ENCODE measurements at places on chromosomes 7 and 10. TPM values are rescaled to one million over a fixed set of nuclear protein-coding genes. Genes with fewer than 3 reads are reported as not detected.

- no peak for DNase-seq
Measured at GRCh38 chr10:78173360-78174015, 139.8 kb downstream of the RPS24 start.

- DNase-seq = no peak
Measured at GRCh38 chr10:126904516-126904817, 761 bp upstream of the DOCK1 start.

GRCh38 chr7:47215049-47215448 lies 366.9 kb downstream of the TNS3 start:
- no peak for DNase-seq

The CALML5 gene
- not detected for polyA plus RNA-seq

The MAP3K8 gene
- polyA plus RNA-seq = 4.3 TPM

GRCh38 chr10:122020226-122020625 lies 31.3 kb downstream of the TACC2 start:
- DNase-seq = no peak

GRCh38 chr10:104037261-104037951 lies 48.3 kb downstream of the COL17A1 start:
- DNase-seq = no peak

The ASZ1 gene
- 0.05 TPM for polyA plus RNA-seq

DNA sequence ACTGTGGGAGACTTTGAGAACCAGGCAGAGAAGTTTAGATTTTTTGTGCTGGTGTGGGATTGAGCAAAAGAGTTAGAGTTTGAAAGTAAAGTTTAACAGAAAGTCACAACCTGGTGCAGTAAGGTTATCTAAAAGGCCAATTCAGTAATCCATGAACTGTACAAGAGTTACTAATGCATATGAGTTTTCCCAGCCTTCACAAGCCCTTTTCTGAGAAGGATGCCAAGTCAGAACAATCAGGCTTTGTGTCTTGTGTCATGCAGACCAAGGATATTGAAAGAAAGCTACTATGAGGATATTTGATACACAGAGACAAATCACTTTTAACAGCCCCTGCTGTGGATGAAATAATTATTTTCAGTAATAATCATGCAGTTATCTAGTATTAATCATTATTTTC lies 68.8 kb upstream of the MYO3A start:
- DNase-seq = no peak

The PMS2 gene
- polyA plus RNA-seq = 12.9 TPM

DNA sequence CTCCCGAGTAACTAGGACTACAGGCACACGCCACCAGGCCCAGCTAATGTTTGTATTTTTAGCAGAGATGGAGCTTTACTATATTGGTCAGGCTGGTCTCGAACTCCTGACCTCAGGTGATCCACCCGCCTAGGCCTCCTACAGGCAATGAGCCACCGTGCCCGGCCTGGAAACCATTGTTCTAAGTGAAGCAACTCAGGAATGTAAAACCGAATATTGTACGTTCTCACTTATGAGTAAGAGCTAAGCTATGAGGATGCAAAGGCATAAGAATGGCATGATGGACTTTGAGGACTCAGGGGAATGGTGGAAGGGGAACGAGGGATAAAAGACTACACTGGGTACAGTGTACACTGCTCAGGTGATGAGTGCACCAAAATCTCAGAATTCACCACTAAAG lies 235.1 kb upstream of the AUTS2 start:
- DNase-seq = no peak

The CUX1 gene
- 33.8 TPM for polyA plus RNA-seq

The SLC13A1 gene
- polyA plus RNA-seq = not detected

The NCF1 gene
- not detected for polyA plus RNA-seq

GRCh38 chr10:102523250-102524029 lies 19.7 kb downstream of the SUFU start:
- DNase-seq = peak; percentile 21

The FGF8 gene
- polyA plus RNA-seq = not detected

GRCh38 chr10:90133606-90134005 lies 432.2 kb downstream of the KIF20B start:
- no peak for DNase-seq

GRCh38 chr7:26188206-26188956 lies 12.2 kb downstream of the HNRNPA2B1 start:
- DNase-seq = no peak

The ZNF316 gene
- polyA plus RNA-seq = 4.8 TPM

DNA sequence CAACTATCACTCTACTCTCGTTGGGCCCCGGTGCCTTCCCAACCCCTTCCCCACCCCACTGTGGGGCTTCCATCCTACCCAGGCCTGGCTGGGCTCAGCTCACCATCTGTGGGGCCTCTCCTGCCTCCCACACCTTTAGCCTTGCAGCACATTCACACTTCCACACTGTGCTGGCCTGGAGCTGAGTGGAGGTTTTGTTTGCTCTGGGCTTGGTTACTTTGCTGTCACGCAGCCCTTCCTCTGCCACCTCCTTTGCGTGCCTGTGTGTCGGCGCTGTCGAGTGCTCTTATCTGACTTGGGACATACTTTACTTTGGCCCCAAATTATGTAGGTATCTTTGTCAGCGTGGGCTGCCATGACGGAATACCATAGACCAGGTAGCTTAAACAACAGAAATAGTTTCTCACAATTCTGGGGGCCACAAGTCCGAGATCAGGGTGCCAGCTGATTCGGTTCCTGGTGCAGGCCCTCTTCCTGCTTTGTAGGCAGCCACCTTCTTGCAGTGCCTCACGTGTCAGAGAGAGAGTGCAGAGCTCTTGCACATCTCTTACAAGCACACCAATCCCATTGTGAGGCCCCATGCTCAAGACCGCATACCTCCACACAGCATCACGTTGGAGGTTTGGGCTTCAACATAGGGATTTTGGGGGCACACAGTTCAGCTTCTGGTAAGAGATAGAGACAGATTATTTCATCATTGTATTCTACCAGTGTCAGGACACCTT lies 89.0 kb downstream of the CUL1 start:
- DNase-seq = no peak

The COL17A1 gene
- polyA plus RNA-seq = not detected

DNA sequence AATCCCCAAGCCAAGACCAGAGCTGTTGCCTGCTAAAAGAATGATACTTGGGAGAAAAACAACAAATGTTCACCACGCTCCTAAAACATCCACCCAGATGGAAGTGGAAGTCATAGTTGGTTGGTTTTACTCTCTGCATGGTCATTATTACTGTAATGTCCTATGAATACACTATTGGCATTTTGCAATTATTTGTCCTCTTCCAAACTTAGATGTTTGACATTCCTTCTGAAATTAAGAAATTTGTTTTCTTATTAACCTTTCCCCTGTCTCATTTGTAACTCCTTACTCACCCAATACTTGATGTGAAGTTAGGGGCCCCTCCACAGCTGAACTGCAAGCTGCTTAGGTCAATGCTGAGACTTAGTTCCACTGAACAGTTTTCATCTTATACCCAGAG lies 383.3 kb downstream of the INHBA start:
- no peak for DNase-seq

DNA sequence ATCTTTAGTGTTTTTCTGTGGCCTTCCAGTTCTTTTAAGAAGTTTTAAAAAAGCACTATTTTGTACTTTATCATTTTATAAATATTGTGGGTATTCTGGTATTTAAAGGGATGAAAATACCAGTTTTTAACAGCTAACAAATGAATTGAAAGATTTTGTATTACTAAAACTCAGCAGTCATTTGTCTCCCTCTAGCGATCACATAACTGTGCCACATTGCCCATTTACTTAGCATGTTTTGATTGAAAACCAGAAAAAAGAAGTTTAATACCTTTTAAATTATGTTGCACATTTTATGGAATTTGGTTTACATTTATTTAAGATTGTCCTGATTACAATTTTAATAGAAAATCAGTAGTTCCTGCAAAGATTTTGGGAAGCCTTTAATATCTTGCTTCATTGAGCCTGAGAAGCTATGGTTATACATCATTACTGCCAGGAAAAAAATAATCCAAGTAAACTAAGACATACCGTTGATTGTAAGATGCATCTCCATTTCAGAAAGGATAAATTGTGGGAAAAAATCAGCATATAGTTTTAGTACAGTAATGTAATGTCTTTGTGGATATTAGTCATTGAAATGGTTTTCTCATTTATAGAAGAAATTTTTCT lies 34.9 kb downstream of the TAX1BP1 start:
- no peak for DNase-seq

DNA sequence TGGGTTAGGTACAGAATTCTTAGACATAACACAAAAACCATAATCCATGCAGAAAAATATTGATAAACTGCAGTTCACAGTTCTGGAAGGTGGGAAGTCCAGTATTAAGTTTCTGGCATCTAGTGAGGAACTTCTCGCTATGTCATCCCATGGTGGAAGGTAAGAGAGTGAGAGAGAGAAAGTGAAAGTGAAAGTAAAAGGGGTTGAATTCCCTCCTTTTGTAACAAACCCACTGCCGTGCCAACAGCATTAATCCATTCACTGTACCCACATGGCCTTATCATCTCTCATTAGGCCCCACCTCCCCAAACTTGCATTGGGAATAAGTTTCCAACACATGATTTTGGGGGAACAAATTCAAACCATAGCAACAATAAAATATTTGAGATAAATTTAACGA lies 17.1 kb downstream of the ZNF485 start:
- DNase-seq = no peak

GRCh38 chr7:144508702-144509101 lies 105.2 kb upstream of the NOBOX start:
- DNase-seq = no peak

GRCh38 chr10:129690248-129691070 lies 223.4 kb downstream of the MGMT start:
- DNase-seq = no peak

DNA sequence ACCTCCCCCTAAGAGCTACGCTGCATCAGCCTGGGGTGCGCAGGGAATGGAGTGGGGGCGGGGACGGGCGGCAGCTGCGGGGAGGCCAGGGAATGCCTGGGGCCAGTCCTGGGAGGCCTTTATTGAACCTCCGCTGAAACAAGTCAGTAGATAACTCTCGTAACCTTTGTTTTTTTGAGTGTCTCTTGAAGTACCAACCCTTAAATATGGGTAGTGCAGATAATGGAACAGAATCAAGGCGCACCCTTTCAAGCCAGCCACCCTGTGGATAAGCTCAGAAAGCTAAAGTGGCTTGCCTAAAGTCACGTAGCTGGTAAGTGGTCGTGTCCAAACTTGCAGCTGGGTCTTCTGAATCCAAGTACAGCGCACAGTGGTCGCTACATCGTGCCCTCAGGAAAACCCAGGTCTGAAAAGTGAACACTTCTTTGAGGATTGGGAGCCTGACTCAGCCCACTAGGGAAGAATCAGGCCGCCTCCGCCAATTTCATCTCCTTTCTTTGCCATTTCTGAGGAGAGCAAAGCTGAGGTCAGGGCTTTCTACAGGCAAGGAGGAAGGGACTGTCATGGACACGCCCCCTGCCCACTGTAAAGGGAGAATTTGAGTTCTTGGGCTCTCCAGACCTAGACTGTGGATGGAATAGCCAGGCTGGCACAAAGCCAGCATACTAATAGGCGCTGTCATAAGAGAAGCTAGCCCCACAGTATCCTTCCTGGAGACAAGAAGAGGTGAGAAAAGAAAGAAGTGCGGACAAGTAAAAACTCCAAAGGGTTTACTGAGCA lies 3.2 kb upstream of the EGR2 start:
- DNase-seq = no peak

DNA sequence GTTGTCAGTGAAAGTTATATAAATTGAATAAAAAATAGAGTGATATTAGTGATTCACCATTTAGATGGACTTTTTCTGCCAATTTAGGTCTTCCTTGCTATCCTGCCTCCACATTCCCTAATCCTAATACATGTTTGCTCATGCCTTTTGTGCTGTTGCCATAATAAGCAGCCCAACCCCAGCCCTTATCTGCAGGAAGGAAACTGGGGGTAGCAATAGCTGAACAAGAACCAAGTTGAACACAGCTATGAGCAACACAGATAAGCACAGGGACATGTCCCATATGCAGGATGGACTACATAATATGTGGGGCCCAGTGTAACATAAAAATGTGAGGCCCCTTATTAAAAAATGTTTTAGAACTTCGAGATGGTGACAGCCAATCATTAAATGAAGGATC lies 91.2 kb upstream of the AHR start:
- DNase-seq = no peak

DNA sequence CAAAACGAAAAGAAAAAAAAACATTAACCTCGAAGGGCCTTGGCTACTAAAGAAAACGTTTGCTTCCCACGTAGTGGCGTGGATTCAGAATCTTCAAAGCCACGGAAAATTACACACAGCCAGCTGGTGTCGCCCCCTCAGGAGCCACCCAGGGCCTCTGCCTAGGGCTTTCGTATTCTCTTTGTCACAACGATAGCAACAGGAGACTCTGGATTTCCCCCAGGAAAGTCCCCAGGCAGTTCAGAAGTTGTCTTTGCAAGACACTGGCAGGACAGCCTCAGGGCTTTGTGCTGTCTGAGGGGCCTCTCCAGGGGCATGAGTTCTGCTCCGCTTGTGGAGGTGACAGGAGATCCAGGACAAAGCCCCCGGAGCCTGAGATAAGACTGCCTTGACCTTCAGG lies 150.2 kb upstream of the INSYN2A start:
- no peak for DNase-seq

DNA sequence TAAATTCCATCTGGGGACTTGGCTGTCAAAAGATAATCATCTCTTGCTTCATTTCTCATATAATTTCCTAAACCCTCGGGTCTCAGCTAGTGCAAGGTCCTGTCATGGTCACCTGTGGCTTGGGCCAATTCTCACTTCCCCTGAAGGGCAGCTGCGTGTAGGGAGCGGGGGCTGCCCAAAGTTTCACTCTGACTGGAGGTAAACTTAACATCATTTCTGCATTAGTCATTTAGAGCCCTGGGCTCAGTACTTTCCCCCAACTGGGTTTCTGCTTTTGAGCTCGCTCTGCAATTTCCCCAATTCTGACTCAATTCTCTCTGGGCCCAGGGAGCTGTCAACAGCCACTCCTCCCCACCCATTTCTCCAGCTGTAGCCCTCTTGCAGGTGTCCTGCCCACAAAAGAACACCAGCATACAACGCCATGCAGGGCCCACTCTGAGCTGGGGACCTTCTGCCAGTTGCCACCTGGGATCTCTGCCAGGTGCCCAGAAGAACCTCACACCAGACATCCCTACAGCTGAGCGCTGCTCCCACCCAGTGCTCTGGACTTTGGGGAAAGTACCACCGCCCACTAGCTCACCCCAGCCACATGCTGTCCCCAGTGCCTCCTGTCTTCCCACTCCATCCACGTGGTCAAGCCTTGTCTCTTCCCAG lies 37.9 kb downstream of the VOPP1 start:
- no peak for DNase-seq

GRCh38 chr10:118543714-118544400 lies 51.6 kb downstream of the PRLHR start:
- DNase-seq = no peak

- DNase-seq = no peak
Measured at GRCh38 chr7:30864101-30864500, 47.6 kb upstream of the AQP1 start.

- no peak for DNase-seq
Measured at GRCh38 chr10:110408203-110408871, 89.4 kb upstream of the DUSP5 start.

GRCh38 chr10:101535949-101536348 lies 52.1 kb downstream of the POLL start:
- no peak for DNase-seq

GRCh38 chr7:51222916-51223315 lies 93.7 kb downstream of the COBL start:
- no peak for DNase-seq

Measured in AG04450 (cell line).